ENCODE measurements at places on chromosomes 3 and 15.

DNA sequence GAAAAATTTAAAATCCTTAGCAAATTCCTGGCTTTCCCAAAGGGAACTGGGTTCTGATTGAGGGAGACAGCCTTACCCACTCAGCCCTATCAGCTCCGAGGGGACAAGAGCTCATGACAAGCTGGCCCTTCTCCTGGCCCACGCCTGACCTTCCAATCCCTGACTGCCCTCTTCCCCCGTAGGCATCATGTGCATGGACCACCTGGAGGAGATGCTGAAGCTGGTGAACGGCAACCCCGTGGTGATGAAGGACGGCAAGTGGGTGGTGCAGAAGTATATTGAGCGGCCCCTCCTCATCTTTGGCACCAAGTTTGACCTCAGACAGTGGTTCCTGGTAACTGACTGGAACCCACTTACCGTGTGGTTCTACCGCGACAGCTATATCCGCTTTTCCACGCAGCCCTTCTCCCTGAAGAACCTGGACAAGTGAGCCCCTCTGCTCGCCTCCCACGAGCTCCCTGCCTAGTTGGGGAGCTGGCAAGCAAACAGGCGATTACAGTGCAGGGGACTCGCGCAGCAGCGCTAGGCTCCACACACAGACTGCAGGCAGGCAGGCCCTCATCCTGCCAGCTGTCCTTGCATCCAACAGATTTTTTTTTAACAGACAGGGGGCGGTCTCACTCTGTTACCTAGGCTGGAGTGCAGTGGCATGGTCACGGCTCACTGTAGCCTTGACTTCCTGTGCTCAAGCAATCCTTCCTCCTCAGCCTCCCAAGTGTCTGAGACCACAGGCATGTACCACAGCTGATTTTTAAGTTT lies 16.8 kb downstream of the RPUSD3 start:
- no peak for DNase-seq

DNA sequence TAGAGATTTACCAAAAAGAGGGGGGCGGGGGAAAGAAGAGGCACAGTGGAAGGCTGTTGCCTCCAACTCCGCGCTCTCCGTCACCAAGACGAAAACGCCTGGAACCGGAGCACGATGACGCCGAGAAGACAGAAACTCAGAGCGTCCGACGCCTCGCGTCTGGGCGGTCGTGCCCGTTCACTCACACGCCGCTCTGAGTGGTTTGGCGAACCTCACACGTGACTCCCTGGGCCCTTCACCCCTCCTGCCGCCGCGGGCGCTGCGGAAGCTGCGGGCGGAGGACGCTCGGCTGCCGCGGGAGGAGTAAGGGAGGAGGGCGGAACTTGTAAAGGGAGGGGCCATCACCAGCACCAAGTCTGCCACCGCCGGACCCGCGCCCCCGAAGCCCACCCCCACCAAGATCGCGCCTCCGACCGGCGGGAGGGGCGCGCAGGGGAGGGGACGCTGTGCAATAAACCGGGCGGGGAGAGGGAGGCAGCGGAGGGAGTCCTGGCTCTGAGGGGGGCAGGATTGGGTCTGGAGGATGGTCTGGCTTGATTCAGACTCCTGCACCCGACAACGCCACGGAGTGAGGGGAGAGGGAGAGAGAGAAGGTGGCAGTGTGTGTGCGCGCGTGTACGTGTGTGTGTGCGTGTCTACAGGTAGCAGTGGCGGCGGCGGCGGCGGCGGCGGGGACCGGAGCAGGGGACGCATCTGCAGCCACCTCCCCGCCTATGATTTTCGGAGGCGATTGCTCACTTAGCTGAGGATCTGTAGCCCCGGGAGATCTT lies 1.9 kb upstream of the NLGN1 start:
- no peak for DNase-seq

DNA sequence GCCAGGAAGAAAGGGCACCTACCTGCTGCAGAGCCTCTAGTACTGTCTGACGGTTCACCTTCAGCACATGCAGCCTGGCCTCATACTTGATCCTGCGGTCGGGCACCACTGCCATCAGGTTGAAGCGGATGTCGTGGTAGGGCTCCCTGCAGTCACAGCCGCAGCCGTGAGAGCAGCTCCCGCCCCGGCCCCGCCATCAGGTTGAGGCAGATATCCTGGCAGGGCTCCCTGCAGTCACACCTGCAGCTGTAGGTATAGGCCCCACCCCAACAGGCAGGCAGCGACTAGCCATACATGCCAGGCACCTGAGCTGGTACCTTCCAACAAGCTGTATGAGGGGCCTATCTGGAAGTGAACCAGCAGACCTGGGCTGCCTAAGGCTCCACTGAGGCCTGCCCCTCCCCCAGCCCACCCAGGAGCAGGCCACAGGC lies 38.7 kb downstream of the SEMA3G start:
- no peak for DNase-seq

DNA sequence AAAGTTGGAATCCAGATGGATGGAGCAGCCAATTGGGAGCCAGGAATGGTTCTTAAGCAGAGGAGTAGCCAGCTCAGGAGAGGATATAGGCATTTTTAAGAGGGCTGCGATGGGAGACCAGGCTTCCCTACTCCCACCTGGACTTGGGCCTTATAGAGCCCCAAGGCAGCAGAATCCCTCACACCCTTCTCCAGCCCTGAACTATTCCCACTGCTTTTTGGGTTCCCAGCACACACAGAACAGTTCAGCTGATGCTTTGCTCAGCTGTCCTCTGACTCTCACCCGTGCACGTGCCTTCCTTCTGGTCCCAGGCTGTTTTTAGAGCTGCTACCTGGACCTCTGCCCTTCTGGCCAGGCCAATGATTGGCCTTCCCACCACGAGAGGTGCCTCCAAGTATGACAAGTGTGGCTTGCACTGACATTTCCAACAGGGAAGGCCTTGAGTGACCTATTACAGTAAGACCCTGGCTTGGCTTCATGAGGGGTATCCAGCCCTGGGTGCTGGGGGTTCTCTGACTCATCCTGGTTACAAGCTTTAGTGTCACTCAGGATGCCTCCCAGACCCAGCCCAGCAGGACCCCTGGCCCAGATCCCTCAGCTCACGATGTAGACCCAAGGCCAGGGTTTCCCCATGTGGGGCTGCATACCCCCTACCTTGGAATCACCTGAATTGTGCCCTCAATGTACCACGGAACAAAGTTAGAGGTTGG lies 25.2 kb downstream of the NOX5 start:
- no peak for DNase-seq

GRCh38 chr3:22779737-22780136 lies 423.4 kb upstream of the UBE2E2 start:
- DNase-seq, result no peak

DNA sequence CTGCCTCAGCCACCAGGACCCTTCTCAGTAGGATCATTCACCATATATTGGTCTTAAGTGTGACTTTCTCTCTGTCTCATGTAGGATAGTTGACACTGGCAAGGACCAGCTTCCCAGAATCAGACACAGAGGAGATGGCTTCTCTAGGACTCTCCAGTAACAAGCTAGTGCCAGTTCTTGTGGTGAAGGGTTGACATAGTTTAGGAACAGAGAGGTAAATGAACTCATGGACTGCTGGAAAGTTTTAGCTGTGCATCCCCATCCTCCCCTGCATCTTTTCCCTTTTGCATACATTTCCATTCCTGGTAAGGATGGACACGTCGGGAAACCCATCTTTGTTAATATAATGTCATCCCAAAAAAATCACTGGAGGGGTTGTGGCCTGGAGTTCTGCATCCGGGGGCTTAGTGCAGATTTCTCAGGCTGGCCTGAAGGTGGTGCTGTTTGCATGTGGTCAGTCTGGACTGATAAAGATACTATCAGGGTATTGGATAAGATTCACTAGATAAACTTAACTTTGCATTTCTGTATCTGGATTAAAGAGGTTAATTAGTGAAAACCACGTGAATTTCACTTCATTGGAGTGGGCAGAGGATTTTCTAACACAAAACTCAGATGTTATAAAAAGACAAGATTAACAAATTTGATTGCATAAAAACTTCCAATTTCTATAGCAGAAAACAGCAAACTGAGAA lies 110.8 kb downstream of the TBC1D2B start:
- DNase-seq, result no peak

DNA sequence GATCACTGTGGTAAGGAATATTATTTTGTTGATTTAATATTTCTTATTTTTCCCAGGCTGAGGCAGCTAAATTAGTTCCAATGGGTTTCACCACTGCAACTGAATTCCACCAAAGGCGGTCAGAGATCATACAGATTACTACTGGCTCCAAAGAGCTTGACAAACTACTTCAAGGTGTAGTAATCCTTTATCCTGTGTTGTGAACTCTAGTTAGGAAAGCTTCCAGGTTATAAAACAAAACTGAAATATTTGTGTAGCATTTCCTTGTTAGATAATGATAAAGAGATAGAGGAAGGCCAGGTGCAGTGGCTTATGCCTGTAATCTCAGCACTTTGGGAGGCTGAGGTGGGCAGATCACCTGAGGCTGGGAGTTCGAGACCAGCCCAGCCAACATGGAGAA lies 11.1 kb downstream of the RAD51 start:
- DNase-seq, result no peak

- no peak for DNase-seq
Measured at GRCh38 chr15:39919411-39919747, 687 bp downstream of the GPR176 start.
